ENCODE measurements at places on chromosomes 3 and 15.

- DNase-seq, result no peak
Measured at GRCh38 chr3:141275032-141275422, 43.4 kb downstream of the PXYLP1 start.

GRCh38 chr3:72266016-72266370 is 481.0 kb upstream of the PROK2 start:
- DNase-seq, result no peak

- DNase-seq, result no peak
Measured at GRCh38 chr3:159721324-159721723, 267.3 kb upstream of the IL12A start.

- no peak for DNase-seq
Measured at GRCh38 chr15:68187559-68187958, 17.6 kb downstream of the CALML4 start.

GRCh38 chr15:33194237-33194636 is 277 bp downstream of the FMN1 start:
- DNase-seq, result no peak

DNA sequence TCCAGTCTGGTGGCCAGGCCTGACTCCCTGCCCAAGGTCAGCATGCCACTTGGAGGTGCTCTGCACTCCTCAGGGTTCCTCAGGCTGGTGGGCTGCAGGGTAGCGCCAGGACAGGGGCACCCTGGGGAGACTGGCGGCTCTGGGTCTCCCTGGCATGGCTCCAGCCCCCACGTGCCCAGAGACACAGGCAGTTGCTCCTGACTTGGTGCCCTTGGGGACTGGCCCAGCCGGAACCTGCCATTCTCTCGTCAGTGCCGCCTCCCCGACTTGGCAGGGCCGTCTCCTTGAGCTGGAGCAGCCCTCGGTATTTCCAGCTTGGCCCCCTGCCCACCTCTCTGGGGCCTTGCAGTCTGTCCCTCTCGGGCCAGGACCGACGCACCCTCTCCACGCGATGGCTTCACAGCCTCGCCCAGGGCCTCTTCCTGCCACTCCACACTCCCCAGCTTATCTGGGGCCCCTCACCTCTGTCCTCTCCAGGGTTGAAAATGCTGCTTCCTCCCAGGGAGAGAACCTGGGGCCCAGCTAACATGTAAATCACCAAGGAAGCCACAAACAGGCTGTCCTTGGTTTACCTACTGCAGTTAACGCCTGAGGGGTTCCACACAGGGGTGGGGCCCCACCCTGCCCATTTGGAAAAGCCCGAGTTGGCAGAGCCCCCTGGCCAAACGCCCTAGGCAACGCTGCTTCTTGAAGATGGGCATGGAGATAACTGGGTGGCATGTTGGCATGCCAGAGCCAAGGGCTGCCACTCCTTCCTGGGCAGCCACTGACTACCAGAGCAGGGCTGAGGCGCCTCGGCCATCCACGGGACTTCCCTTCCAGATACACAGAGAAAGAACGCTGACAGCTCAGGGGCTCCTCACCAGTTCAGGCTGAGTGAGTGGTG is 61.4 kb downstream of the SMAD6 start:
- DNase-seq, result no peak

- no peak for DNase-seq
Measured at GRCh38 chr15:88655103-88655553, 16.3 kb downstream of the ISG20 start.

GRCh38 chr3:111607240-111607920 is 12.2 kb upstream of the ZBED2 start:
- no peak for DNase-seq

- no peak for DNase-seq
Measured at GRCh38 chr15:27491666-27492621, 521.0 kb downstream of the GABRG3 start.

GRCh38 chr3:54846119-54846518 is 81.7 kb downstream of the LRTM1 start:
- DNase-seq, result no peak

- DNase-seq, result no peak
Measured at GRCh38 chr3:101780661-101781060, 1.6 kb downstream of the NXPE3 start.

GRCh38 chr3:48463703-48464102 is 17.2 kb downstream of the ATRIP start:
- DNase-seq, result no peak

- DNase-seq, result no peak
Measured at GRCh38 chr3:64667887-64668581, 19.8 kb downstream of the ADAMTS9 start.

DNA sequence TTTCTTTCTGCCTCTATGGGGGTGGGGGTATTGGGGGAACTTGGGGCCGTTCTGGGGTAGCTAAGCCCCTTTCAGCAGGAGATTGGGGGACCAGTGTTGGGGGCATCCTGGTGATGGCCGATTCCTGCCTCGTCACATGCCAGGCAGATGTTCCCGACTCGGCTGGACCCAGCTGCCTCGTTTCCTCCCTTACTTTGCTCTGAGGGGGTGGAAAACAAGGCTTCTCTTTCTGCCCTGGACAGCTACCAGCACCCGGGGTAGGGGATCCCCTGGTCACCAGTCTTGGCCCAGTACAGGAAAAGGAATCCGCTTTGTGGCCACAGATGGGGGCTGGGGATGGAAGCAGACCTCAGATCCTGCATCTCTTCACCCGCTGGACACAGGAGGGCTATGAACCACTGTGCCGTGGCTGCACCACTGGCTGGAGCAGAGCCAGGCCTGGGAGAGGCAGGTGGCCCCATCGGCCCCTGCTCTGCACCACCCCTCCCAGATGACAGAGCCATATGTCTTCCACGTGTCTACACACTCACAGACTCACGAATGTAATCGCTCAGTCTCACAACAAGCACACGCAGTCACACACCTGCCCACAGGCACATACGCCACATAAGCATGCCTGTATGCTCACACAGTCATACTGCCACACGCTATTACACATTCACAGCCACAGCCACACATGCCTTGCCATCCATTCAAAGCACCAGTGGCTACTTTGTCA is 12.4 kb downstream of the SNX33 start:
- DNase-seq, result no peak

GRCh38 chr15:42914728-42915497 is 5.7 kb downstream of the TTBK2 start:
- no peak for DNase-seq

DNA sequence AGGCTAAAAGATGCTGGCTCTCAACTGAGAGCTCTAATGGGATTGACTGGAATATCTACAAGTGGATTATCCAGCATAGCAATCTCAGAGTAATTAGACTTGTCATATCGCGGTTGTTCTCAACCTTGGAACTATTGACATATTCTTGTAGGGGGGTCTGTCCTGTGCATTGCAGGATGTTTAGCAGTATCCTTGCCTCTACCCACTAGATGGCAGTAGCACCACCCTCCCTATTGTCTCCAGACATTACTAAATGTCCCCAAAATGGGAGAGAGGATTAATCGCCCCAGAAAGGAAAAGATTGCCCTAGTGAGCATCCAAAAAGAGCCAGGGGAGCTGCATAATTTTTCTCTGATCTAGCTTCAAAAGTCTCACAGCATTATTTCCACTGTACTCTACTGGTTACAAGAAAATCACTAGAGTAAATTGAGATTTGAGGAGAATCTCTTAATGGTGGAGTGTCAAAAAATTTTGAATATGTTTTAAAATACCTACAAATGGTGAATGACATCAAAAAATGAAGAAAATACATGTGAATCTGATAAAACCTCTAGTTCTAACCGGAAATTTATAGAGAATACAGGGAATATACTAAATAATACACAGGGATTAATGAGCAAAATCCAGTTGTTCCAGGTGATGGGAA is 388.2 kb upstream of the AGTR1 start:
- no peak for DNase-seq

GRCh38 chr15:32663671-32664070 is 22.2 kb downstream of the SCG5 start:
- no peak for DNase-seq

- DNase-seq, result no peak
Measured at GRCh38 chr3:129116482-129116946, 5.1 kb downstream of the RAB43 start.

- DNase-seq, result no peak
Measured at GRCh38 chr15:57472861-57473260, 96.6 kb downstream of the CGNL1 start.

- DNase-seq, result no peak
Measured at GRCh38 chr15:66278056-66278455, 15.3 kb upstream of the DIS3L start.

DNA sequence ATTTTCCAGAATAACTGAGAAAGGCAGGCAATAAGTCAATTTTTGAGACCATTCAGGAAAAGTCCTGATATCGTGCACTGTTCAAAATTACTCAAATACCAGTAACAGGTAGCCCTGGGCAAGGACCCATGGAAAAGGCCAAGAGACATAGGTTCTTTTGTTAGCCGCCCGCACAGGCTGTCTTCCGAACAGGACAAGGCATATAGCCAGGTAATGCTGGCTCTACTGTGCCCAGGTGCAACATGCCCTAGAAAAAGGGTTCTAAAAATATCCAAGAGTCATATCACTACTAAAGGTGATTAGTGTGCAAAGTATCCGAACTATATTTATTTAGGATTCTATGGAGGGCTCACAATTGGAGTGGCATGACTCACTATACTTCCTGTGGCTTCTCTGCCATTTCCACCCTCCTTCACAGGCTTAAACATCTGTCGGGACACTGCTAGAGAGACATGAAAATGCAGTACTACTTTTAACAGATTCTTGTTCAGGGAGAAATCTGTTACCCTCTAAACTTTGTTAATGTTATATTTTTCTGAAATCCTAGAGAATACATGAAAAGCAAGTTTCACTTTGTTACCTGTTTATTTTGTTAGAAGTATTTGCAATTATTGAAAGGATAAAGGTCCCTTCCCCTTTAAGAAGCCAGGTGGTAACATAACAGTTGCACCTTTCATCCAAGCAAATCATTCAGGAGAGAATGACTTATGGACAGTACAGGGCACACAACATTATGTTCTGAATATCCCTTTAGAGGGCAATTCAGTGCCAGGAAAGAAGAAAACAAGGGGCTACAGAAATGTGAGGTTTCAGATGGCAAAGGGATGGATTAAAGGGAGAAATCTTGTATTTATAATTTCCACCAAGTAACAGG is 293.3 kb upstream of the THBS1 start:
- DNase-seq, result no peak

DNA sequence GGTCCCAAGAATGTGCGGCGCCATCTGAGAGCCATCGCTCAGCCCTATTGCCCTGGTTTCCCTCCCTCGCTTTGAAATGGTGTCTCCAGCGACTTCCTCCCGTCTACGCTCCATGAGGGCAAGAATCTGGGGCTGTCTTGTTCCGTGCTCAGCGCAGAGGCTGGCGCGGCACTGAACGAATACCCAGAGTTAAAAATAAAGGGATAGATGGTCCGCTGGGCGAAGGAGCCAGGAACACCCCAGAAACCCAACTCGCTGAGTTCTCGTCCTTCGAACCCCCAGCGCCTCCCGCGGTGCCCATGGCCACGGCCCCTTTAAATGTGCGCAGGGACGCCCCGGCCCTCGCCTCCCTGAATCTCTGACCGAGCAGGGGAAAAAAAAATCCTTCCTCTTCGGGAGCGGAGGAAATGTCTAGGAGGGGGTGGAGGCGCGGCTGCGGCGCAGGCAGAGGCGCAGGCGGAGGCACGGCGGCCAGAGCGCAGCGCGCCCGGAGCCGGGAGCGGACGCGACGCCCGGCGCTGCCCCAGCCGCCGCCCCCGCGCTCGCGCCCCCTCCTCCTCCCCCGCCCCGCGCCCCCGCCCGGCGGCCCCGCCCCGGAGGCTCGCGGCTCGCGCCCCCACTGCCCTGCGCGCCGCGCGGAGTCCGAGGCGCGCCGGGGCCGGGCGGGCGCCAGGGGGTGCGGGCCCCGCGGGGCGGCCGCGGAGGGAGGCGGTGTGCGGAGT is 8.5 kb upstream of the FGD5 start:
- DNase-seq, result no peak

- no peak for DNase-seq
Measured at GRCh38 chr3:186786922-186787321, 3.5 kb downstream of the EIF4A2 start.

DNA sequence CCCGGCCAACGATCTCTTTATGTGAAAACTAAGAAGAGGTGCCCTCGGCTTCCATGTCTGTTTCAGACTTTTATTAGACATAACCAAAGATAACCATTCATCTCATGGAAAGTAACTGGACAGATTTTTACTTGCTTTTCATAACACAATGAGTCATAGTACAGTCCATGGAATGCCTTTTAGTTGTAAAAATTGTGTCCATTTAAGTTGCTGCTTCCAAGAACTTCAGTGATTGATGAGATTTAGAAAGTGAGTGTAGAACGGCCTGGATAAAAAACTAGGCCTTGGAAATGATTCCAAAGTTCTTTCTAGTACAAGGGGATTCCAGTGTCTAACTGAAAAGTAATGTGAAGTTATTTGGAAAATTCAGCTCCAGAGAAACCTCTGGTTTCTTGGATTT is 10.8 kb downstream of the EIF2AK4 start:
- DNase-seq, result no peak

DNA sequence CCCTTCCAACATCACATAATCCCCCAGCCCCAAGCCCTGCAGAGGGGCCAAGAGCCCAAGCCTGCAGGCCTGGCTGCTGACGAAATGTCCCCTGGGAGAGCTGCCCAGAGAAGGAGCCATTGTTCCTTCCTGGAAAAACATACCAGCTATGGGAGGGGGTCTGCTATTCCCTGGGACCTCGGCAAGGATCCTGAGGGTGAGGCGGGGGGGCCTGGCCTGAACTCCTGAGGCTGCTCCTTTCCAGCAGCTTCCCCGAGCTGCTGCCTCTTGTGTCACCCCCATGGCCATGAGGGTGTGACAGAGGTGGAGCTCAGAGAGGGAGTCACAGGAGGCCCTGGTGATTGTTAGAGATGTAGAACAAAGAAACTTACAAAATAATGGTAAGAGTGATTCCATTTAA is 12.9 kb downstream of the LOXL1 start:
- no peak for DNase-seq

DNA sequence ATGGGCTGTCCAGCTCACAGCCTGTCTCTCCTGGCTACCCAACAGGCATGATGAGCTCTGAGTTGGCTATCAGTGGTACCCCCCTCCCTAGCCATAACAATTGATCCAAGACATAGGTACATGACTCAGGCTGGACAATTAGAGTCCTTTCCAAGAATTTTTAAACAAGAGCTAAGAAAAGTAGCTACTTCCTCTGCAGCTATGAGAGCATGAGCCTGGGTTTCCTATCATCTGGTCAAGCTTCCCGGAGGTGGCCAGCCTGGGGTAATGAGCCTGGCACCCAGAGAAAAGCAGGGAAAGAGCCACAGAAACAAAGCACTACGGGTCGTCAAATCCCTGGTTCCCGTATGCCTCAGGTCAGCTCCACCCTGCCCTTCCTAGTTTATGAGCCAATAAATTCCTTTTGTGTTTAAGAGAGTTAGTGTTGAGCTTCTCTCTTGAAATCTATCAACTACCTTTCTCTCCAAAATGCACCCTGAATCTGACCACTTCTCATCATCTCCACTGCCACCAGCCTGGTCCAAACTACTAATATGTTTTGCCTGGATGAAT is 2.3 kb upstream of the SLC51B start:
- no peak for DNase-seq

GRCh38 chr15:100005013-100005412 is 271.8 kb upstream of the LYSMD4 start:
- no peak for DNase-seq
